ENCODE measurements at places on chromosomes 11 and 22.

DNA sequence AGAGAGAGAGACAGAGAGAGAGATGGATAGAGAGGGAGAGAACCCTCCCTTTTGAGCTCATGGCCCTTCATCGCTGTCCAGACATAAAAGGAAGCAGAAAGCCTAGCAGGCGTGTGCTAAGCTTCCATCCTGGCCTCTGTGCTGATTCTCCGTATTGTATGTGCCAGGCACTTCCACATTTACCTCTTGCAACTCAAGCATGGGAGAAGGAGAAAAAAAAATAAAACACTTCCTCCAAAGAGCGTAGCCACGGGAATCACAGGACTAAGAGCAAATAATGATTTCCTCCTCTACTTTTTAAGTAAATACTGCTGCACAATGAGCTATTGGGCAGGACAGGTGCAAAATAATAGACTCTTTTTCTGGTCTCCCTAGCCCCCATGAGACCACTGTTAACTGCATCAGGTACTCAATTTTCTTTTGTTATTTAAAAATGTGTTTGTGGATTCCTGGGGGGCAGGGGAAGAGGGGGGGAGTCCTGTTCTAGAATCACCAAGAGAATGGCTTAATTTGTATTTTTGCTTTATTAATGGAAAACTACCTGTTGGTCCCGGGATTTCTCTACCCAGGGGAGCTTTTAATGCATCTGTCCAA is 154.3 kb downstream of the NXPE2 start:
- no peak for DNase-seq

DNA sequence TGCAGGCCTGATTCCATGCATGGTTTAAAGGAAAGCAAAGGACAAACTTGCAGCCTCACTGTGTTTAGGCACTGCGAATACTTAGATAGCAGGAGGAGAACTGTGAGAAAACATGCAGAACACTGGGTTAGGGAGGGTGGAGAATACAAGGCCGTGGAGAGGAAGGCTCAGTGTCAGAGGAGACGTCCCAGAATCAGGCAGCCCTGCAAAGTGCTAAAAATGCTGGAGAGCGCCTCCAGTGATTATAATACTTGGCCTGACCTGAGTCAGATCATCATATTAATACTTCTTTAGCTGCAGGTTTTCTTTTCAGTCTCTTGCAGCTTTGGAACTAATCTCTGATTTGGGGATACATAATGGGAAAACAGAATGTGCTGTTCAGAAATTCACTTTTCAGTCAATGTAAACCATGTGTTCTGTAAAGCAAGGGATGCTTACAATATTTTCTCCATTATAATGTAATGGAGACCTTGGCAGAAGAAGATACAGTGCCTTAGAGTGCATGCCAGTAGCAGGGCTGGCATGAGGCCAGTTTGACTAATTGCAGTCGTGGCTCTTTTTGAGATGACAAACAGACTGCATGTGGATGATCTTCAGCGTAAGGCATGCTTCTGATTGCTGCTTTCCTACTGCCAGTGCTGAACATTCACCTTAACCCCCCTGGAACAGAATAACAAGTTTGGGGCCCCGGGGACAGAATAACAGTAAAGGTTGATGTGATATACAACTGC is 16.8 kb downstream of the EXT2 start:
- no peak for DNase-seq

- DNase-seq = no peak
Observed at GRCh38 chr11:86511086-86511551, 136.4 kb downstream of the CCDC81 start.

GRCh38 chr22:48960980-48961660 is 866.6 kb downstream of the BRD1 start:
- DNase-seq = no peak

- no peak for DNase-seq
Observed at GRCh38 chr22:22767876-22768602, 119.6 kb upstream of the IGLL5 start.

DNA sequence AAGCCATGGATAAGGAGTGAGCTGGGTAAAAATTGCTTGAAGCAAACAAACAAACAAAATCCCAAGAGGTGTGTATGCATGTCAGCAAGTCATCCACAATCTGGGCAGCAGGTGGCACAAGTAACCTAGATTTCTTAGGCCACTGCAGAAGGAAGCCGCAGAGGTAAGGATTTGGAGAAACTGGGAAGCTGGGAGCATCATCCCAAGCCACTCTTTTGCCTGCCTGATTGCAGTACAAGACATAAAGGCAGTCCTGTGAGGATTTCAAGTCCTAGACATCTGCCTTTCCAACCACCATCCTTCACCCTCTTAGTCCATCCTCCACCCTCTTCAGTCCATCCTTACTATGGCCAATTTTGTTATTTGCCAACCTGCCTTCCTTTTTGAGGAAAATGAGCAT is 67.2 kb upstream of the BMAL1 start:
- no peak for DNase-seq

- no peak for DNase-seq
Observed at GRCh38 chr11:10758957-10759356, 7.9 kb downstream of the CTR9 start.

- no peak for DNase-seq
Observed at GRCh38 chr11:29119116-29119515, 897.7 kb downstream of the KCNA4 start.

- no peak for DNase-seq
Observed at GRCh38 chr11:17002543-17002942, 11.7 kb downstream of the PLEKHA7 start.

DNA sequence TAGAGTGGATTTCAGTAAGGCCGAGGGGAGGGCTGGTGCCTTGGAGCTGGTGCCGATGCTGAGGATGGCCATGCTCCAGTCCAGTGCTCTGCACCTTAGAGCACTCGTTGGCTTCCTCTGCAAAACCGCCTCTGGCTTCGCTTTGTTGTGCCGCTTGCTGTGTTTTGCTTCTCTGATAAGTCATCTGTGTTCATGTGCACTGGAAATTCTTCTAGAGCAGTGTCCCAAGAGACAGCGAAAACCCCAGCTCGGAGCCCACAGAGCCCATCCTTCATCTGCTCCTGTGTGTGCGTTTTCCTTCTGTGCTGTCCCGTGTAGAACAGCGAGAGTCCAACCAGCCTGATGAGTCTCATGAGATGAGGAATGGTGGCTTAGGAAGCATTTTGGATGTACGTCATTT is 12.1 kb downstream of the FAM118A start:
- no peak for DNase-seq

- DNase-seq = no peak
Observed at GRCh38 chr11:10931761-10932670, 74.2 kb upstream of the ZBED5 start.

GRCh38 chr11:39236916-39237315 is 2222.5 kb downstream of the LRRC4C start:
- DNase-seq = no peak

DNA sequence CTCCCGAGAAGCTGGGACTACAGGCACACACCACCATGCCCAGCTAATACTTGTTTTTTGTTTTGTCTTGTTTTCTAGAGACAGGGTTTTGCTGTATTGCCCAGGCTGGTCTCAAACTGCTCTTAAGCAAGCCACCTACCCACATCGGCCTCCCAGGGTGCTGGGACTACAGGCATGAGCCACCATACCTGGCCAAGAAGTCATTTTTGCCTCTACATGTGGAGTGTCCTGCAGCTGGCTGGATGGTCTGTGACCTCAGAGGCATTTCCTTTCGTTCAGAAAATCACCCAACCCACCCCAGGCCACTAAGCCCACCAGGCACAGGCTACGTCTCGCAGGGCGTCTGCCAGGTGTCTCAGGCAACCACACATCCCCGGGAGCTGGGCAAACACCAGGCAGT is 12.8 kb downstream of the SHANK2 start:
- DNase-seq = no peak

DNA sequence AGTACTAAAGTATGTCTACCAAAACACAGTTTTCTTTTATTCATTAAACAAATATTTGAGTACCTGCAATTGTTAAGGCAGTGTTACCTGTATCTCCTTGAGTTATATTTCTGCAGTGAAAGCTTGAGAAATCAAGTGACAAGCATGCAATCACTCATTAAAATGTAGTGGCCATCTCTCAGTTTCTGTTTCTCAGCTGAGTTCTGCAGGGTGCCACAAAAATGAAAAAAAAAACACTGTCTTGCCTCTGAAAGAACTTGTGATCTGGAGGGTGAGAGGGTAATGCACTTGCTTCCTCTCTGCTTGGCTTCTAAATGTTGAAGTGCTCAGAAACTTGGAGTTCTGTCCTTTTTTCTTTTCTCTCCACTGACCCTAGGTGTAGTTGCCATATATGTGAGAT is 6.8 kb downstream of the QSER1 start:
- DNase-seq = no peak

DNA sequence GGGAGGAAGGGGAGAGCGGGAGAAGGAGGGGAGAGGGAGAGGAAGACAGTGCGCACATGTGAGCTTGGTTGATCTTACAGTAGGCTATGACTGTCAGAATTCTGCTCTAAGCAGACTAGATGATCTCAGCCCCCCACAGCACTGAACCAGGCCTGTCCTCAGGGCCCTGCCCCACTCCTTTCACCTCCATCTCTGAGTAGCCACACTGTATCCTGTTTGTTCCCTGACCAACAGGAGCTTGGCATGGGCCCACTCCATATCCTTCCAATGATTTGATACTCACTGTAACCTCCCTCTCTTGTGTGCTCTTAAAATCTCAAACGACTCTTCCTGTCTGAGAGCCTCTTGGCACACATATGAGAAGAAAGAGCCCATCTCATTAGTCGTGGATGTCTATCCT is 86.1 kb upstream of the PARVA start:
- no peak for DNase-seq

GRCh38 chr11:61071208-61071681 is 31.0 kb upstream of the CD5 start:
- DNase-seq = peak; percentile 60

- no peak for DNase-seq
Observed at GRCh38 chr22:40491990-40492631, 121.7 kb downstream of the SGSM3 start.

GRCh38 chr11:10390375-10390774 is 64.7 kb upstream of the AMPD3 start:
- DNase-seq = no peak

GRCh38 chr11:60977836-60978235 is 6.4 kb downstream of the CD6 start:
- no peak for DNase-seq

DNA sequence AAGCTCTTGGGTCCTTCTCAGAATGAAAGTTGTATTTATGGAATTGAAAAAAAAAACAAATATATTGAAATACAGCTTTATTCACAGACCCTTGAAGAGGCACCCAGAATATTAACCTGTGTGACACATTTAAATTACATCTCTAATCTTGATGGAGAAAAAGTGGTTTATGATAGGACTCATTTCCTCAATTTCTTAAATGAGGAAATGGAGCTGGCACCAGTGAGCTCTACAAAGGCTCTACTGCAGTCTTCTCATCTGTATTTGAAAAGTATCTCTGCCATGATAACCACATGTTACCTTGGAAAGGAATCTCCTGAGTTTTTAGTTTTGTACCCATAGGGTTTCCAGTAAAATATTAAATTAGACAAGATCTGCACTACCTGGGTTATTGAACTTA is 186.5 kb downstream of the HIPK3 start:
- no peak for DNase-seq

DNA sequence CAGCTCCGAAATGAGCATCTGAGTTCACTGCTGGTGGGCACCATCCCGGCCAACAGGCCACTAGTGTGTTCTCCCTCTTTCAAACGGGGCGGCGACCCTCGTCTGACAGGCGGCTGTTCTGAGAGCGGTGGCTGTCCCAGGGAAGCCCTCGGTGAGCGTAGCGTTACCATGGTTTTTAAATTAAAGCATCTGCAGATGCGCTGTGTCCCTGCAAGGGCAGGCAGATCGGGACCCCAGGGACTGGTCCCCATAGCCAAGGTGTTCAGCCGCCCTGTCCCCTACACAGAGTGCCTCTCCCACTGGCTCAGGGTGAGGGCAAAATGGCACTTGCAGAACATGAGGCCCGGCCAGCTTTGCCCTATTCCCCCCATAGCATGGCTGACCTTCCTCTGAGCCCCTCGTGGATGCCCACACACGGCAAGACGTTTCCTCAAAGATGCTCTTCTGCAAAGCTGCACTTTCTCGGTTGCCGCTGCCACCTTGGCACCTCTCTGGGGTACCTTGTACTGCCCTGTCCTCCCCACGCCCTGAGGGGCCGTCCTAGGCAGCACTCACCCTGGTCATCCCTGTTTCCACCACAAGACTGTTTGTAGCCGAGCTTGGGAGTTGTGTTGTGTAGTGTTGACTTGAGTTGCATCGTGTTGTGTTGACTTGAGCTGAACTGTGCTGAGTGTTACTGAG is 51.9 kb upstream of the KCNQ1OT1 start:
- DNase-seq = no peak

- DNase-seq = no peak
Observed at GRCh38 chr11:130088919-130089673, 19.4 kb downstream of the APLP2 start.

DNA sequence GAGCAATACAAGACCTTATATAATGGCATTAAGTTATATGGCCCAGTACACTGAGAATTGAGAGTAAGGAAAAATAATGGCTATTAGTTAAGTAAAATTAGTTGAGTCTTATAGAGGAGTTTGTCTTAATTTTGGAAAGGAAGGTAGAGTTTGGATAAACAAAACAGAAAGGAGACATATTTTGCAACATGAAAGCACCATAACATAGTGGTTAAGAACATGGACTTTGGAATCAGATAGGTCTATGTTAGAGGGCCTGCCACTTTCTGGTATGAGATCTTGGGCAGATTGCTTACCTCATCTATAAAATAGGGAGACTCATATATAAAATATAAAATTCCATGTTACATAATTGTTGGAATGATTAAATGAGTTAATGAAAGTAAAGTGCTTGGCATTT is 68.9 kb downstream of the CSTPP1 start:
- no peak for DNase-seq

GRCh38 chr11:86180423-86180822 is 64.1 kb upstream of the EED start:
- no peak for DNase-seq

- DNase-seq = no peak
Observed at GRCh38 chr11:46603704-46604308, 10.0 kb upstream of the AMBRA1 start.

DNA sequence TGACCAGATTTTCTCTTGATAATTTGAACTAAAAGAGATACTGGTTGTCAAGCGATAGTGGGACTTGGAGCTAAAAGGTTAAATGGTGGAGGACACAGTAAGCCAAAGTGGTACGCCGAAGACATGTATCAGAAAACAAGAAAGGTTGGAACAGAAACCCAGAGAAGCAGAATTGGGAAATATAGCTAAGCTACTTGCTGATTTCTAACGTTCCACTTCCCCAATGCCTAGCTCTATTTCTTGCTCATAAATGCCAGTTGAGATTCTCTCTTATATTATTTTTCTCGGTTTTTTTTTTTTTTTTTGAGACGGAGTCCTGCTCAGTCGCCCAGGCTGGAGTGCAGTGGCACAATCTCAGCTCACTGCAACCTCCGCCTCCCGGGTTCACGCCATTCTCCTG is 12.7 kb downstream of the TMEM41B start:
- no peak for DNase-seq

- DNase-seq = no peak
Observed at GRCh38 chr11:134701564-134702165, 289.6 kb upstream of the B3GAT1 start.
